ENCODE measurements at places on chromosomes 7 and 10.

DNA sequence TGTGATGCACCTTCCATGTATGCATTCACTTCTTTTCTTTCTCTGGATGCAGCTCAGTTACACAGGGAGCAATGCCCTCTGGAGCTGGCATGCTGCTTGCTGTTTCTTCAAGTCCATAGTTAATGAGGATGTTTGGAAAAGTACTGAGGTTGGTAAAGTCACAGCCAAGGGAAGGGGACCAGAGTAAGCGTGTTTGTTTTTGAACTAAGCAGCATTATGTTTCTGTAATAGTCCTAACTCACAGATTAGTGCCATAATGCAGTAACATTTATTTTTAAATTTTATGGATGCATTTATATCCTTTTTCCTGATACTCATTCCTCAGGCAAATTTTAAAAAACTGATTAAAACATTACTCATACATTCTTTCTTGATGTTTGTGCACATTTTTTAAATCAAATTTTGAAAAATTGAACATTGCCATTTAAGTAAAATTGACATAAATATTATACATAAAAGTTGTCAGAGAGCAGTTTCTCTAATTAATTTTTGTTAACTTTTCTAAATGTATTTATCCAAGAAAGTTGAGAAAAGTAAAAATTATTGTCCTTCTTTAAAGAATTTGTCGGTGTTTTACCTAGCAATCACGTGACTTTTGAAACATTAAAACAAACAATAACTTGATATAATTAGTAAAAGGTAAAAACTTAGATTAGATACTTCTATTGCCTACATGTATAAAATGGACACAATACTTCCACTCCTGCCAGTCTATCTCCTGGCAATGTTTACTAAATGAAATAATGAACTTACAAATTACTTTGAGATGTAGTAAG is 659.6 kb upstream of the ANKRD30A start:
- DNase-seq: no peak

- no peak for DNase-seq
Measured at GRCh38 chr7:66362136-66362535, 157.0 kb downstream of the TPST1 start.

DNA sequence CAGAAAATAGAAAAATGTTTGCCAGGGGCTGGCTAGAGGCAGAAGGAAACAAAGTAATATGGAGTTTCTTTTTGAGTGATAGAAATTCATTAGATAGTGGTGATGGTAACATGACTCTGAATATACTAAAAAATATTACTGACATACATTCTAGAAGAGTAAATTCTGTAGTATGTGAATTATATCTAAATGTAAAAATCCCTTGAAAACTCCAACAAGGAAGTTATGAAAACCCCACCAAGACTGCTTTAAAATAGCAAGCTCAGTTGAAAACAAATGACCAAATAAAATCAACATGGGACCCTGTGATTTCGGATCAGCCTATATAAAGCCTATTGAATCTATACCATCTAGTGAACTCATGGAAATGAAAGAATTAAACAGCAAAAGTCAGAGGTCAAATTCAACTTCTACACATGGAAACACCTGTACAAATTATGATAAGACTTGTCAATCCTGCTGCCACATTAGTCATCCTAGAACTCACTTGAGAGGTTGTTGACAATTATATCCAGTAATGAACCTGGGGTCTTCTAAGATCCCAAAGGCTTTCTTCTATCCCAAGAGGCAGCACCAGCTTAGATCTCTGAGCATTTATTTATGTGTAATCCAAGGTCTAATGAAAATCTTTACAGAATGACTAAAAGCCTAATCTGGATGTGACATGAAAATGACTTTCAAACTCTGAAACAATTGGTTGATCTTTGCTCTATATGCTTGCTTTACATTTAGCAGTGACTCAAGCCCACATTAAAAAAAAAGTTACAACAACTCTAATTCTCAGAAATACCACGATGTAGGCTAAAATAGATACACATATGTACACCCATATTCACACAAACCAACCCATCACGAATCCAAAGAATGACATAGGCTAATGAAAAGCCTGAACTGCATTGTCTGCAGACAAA is 59.3 kb downstream of the OSBPL3 start:
- DNase-seq: no peak

DNA sequence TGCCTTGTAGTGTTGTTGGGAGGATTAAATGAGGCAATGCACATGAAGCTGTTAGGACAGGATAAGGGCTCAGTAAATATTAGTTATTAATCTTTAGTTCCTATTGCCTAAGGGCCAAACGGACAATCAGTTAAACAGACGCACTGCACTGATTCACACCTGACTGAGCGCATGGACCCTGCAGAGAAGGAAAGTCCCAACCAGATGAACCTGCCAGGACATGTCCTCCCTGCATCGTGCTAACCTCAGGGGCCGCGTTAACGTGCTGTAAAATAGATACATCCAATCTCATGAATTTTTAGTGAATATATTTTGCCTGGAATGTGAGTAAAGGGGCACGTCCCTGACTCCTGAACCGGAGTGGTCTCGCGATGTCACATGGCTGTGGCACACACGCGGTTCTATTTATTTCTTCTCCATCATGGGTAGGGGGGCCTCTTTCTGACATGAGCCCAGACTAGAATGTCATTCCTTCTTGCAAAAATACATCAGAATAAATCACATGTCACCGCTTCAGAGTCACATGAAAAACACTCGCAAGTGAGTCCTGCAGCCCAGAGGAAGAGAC is 12.3 kb downstream of the ADARB2 start:
- DNase-seq: no peak

- peak; percentile 81 for DNase-seq
Measured at GRCh38 chr7:155738652-155739537, 73.4 kb downstream of the SHH start.

GRCh38 chr7:4519819-4520520 is 162.1 kb upstream of the FOXK1 start:
- DNase-seq: no peak

- peak; percentile 69 for DNase-seq
Measured at GRCh38 chr7:148575640-148576411, 14.7 kb upstream of the C7orf33 start.

- no peak for DNase-seq
Measured at GRCh38 chr7:103988468-103989199, 824 bp downstream of the RELN start.

DNA sequence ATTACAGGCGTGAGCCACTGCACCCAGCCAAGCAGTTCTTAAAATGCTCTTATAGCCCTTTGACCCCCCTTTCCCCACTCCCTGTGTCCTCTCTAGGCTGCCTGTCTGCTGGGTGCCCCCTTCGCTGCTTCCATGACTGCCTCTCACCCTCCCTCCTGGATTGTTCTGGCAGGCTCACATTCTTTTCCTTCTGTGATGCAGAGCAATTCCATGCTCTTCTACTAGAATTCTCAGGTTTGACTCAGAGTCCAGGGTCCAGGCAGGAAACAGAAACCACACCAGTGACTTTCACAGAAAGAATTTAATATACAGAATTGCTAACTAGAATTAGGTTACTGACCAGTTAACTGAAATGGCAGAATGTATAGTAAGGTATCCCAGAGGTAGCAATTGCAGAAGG is 244.8 kb downstream of the BAMBI start:
- no peak for DNase-seq

- no peak for DNase-seq
Measured at GRCh38 chr7:39647816-39648215, 24.4 kb downstream of the RALA start.

Measured in colonic mucosa (tissue), 4 donors.